Putamen (tissue), 1 donor: ENCODE measurements at places on chromosomes 12 and 14.

GRCh38 chr14:71354801-71355200, 447.5 kb downstream of the PCNX1 start:
- no peak for DNase-seq

DNA sequence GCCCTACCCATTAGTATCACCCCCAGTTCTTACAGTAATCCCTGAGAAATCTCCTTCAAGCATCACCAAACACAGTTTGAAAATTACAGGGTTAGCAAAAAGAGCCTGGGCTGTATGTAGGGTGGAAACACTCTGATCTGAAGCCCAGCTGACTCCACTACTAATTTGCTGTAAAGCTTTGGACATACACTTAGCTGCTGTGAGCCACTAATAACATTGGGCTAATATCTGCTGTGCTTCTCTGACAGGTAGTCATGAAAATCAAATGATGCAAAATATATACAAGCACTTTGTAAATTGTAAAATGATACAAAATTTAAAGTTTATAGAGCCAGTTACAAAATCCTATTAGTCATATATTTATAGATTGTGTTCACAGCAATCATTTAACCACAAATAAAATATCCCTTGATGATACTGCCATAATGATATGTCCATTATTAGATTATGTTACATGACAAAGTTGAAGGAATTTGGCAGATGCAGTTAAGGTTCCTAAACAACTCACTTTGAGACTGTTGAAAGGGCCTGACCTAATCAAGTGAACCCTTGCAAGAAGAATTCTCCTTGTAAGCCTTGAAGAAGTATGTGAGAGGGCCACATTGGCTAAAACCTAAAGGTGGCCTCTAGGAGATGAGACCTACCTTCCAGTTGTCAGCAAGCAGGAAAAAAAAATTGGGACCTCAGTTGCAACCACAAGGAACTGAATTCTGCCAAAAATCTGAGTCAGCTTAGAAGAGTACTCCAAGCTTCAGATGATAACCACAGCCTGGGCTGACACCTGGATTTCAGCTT, 19.0 kb downstream of the TWF1 start:
- no peak for DNase-seq

- no peak for DNase-seq
Observed at GRCh38 chr14:56331592-56332216, 213.5 kb downstream of the PELI2 start.

- DNase-seq: no peak
Observed at GRCh38 chr14:38481952-38482678, 226.2 kb upstream of the CLEC14A start.

DNA sequence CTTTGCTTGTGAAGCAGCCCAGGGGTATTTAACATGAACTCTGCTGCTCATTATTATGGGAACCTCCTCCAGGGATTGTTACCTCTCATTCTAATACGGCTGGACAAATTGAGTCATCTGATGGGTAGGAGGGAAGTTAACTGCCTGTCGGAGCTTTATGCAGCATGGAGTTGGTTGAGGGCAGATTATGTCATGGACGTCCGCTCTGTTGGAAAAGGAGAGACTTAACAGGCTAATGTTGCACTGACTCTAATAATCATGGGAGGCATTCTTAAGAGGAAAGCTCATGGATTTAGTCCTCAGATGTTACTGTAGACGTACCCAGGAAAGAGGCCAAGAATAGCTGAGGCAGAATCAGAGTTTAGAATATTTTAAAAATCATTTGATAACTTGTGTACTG, 9.9 kb downstream of the POP5 start:
- no peak for DNase-seq

DNA sequence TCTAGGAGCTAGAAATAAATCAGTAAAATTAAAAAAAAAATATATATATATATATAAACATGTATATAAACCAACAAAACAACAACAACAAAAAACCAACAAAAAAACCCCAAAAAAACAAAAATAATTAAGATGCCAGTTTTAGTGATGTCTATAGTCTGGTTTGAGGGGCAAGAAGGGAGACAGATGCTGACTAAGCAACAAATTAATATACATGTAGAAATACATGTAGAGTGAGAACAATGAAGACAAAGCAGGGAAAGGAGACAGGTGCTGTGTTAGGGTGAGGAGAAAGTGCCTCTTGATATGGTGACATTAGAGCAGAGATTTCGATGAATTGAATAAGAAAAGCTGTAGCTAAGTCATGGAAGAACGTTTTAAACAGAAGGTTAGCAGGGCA, 477.9 kb downstream of the APAF1 start:
- no peak for DNase-seq

GRCh38 chr14:54220704-54221431, 175.9 kb upstream of the CDKN3 start:
- no peak for DNase-seq

GRCh38 chr12:43079476-43079875, 472.5 kb downstream of the ADAMTS20 start:
- no peak for DNase-seq

GRCh38 chr14:69553252-69553651, 21.4 kb downstream of the CCDC177 start:
- DNase-seq: no peak

GRCh38 chr12:132084621-132085290, 59.4 kb downstream of the DDX51 start:
- no peak for DNase-seq

GRCh38 chr12:2170376-2170775, 117.6 kb downstream of the CACNA1C start:
- DNase-seq: no peak

DNA sequence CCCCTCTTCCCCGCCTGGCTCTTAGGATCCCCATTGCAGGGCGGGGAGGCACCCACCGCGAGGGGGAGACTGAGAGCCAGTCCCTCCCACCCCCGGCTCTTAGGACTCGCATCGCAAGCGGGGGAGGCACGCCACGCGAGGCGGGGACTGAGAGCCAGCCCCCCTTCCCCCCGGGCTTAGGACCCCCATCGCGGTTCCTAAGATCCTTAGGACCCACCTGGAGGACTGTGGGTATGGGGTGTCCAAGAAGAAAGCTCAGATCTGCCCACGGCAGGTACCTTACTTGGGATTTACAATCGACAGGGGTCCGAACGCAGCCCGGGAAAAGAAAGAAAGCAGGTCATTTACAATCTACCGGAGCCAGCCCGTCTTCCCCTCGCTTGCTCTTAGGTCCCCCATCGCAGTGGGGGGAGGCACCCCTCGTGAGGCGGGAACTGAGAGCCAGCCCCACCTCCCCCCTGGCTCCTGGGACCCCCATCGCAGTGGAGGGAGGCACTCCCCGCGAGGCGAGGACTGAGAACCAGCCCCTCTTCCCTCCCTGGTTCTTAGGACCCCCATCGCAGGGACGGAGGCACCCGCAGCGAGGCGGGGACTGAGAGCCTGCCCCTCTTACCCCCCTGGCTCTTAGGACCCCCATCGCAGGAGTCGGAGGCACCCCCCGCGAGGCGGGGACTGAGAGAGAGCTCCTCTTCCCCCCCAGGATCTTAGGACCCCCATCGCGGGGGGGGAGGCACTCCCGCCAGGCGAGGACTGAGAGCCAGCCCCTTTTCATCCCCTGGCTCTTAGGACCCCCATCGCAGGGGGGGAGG, 43.7 kb downstream of the DDX11 start:
- no peak for DNase-seq

DNA sequence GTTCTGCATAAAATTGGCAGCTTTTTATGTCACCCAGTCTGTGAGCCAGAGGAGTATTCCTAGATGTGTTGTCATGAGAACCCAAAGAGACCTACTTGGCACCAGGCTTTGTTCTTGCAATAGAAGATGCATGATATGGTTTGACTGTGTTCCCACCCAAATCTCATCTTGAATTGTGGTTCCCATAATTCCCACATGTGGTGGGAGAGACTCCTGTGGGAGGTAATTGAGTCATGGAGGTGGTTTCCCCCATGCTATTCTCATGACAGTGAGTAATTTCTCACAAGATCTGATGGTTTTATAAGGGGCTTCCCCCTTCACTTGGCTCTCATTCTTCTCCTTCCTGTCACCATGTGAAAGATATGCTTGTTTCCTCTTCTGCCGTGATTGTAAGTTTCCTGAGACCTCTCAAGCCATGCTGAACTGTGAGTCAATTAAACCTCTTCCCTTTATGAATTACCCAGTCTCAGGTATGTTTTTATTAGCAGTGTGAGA, 572.0 kb upstream of the ATP2B1 start:
- no peak for DNase-seq

GRCh38 chr14:101559624-101560533, 1.4 kb upstream of the DIO3 start:
- DNase-seq: no peak

DNA sequence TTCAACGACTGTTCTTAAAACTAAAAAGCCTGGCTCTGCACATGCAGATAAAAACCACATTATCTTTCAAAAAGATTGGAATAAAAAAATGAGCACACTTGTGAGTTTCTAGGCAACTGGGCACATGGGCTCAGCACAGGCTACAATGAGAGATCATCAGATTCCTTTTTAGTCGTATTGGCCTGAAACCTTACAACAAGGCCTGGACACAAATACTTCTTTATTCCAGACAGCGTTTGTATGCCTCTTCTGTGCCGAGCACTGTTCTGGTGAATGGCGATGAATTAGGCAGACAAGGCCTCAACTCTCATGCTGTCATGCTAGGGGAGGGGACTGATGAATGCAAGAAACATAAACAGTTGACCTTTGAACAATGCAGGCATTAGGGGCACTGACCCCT, 463.0 kb downstream of the AACS start:
- DNase-seq: peak; percentile 93

GRCh38 chr12:72390146-72390545, 118.0 kb downstream of the TRHDE start:
- DNase-seq: no peak

DNA sequence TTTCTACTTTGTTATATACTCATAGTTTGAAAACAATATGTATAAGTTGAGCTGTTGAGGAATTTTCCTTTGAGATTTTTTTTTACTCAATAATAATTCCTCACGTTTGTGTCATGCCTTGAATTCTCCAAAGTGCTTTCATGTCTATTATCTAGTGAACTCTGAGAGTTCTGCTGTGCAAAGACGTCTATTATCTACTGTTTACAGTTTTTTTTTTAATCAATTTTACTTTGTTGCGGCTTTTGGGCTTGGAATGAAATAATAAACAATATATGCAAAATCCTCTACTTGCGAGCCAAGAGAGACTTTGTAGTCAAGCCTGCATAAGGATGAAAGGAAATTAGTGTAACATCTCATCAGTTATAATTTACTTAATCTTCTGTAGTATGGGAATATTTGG, 107.2 kb upstream of the FRMD6 start:
- DNase-seq: no peak

DNA sequence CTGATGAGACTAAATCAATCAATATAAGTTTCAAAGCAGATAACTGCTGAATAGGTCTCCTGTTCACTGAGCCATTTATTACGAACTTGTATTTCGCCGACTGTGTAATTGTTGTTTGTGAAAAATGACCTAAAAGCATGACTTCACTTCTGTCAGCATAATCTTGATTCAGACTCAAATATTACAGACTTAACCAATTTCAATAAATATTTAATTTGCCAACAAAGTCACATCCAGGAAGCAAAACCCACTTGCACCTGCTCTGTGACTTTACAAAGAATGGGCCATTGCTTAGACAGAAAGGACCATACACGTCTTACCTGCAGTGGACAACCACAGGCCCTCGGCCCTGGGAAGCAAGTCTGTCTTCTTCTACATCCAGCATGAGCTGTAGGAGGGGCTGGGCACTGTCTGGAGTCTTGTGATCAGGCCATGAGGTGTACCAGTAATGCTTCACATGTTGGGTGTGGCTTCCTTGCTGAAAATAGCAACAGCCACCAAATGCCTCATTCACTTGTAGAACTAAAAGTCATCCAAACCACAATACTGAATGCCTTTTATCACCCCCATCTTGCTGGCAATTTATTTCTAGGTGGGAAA, 23.5 kb upstream of the PTPRB start:
- DNase-seq: no peak
